ENCODE measurements at places on chromosomes 1 and 21.

DNA sequence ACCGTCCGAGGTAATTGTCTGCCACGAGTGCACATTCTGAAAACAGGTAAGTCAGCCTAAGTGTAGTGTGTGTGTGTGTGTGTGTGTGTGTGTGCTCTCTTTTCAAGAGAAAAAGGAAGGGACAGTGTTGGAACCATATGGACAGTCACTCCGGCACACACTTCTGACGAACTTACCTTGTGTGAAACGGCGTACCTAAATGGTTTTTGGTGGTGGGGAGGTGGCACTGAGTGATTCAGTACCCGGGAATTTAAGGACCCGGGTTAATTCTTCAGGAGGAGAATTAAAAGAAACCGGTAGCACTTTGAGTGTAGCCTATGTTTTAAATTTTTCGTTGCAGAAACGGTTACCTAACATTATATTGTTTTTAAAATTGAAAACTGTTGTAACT lies 286 bp downstream of the ODR4 start:
- DNase-seq: no peak

DNA sequence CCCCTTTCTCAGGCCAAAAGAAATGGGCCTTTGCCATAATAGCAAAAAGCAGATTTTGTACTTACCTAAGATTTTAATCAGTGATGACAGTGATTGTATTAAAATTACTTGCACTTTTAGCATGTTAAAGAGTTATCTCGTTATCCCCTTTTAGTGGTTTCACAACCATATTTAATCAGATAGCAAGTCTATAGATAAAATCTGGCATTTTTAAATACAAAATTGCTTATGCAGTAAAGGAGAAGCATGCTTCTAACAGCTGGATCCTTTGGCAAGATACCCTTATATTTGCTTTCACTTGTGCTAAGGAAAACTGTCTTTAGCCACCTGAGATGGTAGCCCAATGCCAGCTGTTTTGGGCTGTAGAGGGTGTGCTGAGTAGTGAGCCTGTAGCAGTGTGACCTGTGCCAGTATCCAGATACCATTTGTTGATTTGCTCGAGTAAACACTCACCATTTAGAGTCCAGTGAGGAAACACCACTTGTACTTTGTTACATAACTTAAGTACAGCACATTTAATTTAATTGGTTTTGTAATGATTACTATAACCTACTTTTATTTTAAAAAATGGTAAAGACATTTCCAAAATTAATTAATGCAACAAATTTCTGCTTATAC lies 314.4 kb upstream of the ZP4 start:
- DNase-seq: no peak

DNA sequence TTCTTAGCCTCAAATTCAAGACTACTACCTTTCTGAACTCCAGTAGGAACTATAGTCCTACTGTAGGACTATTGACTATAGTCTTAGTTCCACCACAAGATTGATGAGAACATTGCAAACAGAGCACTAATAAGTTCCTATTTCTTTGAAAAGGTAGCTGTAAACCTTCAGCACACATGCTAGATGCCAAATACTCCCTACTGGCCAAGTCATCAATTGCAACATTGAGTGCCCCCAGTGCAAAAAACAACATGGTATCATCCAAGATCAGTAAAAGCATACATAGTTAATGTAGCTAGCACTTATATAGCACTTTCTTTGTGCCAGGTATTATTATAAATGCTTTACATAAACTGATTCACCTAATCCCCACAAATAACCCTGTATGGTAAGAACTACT lies 99.8 kb downstream of the MRPL39 start:
- no peak for DNase-seq

- no peak for DNase-seq
Measured at GRCh38 chr1:35884934-35885333, 1.9 kb downstream of the AGO1 start.

DNA sequence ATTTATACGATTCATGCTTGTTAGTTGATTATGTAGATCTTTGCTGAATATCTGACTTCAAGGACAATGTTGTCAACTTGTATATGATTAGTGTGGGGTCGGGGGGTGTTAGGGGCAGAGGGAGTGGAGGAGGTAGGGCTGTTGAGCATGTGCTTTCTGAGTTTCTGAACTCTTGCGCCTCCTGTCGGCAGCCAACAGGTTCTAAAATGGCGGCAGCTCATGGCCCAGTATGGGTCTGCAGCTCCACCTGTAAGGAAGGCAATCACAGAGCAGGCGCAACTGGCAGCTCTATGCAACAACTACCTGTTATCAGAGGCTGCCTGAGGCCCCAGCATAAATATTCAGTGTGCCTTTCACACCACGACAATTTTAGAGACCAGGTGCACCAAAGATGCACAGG lies 205.8 kb upstream of the PLXNA2 start:
- DNase-seq: no peak

DNA sequence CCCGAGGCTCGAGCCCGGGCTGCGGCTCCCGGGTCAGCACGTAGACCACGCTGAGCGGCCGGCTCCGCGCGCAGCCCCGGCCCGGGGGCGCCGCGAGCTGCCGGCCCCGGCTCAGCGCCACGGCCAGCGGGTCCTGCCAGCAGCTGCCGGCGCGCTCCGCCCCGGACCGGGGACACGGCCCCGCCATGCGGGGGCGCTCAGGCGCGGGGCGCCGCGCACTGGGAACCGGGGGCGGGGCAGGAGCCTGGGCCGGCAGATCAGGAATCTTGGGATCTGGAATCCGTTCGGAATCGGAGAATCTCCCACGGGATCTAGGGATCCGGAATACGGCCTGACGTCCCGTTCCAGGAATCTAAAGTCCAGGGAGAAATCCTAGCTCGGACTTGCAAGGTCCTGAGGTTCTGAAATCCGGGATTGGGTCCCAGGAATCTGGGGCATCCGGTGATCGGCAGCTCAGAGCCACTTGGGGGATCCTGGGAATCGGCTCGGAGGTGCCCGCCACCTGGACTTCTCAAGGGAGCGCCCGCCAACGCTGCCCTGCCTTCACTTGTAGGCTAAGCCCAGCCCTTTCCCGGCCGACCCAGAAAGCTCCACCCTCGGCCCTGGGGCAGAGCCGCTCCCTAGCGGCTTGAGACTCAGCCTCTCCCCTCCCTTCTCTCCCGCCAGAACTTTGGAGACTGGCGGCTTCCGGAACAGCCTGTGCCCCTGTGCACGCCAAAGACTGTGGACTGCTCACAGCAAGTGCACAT lies at the start of gene MAP3K6:
Gene MAP3K6, minus strand, starts transcription at position 551 of the 749 bp plus-strand sequence. Its CDS starts 364 bp downstream, at position 187.
- DNase-seq: peak; percentile 90

DNA sequence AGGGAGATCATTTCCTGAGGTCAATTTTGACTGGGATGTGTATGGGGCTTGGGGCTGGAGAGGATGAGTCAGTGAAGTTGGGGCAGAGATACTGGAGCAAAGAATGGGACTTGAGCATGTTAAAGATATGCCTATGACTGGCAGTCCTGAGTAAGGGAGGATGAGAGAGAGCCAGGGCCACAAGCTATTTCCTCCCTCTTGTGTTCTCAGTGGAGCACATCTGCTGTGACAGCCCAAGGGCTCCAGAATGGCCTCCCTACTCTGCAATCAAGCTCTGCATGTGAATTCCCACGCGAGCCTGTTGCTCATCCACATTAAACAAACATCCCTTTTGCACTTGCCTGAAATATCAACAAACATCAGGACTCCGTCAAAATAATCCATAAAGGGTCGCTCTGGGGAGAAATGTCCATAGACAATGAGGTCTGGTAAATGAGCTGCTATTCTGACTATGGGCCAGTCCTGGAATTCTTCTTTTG lies 9.2 kb downstream of the ADCY10 start:
- no peak for DNase-seq

DNA sequence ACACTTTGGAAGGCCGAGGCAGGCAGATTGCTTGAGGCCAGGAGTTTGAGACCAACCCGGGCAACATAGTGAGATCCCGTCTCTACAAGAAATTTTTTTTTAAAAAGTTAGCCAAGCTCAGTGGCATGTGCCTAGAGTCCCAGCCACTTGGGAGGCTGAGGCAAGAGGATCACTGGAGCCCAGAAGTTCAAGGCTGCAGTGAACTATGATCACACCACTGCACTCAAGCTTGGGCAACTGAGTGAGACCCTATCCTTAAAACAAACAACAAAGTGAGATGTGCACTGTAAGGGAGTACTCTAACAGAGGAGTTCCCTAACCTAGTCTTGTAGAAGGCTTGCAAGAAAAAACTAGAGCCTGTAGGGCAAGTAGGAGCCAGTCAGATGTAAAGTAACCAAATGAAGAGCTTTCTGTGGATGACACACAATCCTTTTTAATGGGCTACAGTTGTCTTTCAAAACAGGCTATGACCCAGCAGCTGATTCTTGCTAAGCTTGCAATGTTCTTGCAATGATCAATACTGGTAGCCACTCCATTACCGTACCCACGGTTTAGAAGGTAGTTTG lies 38.0 kb upstream of the SRP9 start:
- DNase-seq: no peak

GRCh38 chr1:16173447-16174260 lies 17.8 kb upstream of the EPHA2 start:
- DNase-seq: no peak

DNA sequence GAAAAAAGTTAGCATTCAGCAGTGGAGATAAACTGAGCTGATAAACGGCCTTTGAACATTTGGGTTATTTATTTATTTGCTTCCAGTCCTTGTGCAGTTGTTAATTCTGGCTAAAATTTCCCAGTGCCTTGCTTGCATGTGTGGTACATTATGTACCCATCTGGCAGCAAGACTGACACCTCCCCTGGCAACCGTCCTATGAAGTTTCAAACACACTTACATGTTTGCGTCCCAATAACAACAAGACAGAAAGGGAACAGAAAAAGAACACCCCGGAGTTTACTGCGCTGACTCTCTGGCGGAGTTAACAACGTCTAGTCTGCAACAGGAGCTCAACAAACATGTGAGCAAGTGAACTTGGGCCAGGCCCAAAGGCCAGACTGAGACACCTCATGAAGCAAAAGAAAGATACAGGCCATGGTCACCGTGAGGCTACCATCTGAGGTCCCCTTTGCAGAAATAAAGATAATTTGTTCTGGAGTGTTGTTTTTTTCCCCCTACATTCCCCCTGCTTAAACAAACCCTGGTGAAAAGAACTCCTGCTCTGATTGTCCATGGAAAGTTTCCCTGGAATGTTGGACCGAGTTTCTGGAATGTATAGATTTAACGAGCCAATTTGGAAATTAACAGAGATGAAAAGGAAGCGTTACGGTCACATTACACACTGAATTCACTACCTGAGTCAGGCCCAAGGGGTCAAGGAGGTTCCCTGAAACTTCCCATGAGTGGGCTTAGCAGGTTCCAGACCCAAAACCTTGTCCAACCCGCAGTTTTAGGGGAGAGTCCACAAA lies 33.4 kb downstream of the TRABD2B start:
- DNase-seq: no peak

DNA sequence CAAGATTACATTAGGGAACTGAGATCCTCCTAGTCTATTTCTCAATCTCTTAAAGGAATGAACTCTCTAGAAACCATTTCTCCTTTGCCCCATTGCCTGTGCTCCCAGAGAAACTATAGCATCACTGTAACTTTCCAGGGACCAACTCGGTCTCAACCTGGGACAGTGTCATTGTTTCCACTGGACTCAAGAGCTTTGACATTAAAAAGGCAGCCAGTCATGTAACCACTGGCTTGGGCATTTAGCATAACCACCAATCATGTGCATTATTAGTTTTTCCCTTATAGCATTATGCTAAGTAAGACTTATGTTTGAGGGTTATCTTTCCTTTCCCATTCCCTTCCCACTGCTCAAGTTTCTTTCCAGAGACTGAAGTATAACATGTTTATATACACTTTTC lies 18.2 kb downstream of the TEX38 start:
- DNase-seq: no peak

DNA sequence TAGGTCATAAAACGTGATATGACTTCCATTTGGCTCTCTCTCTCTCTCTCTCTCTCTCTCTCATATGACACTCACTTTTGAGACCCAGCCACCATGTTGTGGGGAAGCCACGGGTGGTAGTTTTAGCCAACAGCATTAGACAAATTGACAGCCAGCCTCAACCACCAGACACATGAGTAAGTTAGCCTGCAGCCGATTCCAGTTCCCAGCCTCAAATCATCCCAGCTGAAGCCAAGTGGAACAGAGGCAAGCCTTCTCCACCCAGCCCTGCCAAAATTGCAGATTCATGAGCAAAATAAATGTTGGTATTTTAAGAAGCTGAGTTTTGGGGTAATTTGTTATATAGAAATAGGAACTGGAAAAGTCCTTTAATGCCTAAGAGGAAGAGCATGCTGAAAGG lies 98.0 kb upstream of the DNAH14 start:
- DNase-seq: no peak

DNA sequence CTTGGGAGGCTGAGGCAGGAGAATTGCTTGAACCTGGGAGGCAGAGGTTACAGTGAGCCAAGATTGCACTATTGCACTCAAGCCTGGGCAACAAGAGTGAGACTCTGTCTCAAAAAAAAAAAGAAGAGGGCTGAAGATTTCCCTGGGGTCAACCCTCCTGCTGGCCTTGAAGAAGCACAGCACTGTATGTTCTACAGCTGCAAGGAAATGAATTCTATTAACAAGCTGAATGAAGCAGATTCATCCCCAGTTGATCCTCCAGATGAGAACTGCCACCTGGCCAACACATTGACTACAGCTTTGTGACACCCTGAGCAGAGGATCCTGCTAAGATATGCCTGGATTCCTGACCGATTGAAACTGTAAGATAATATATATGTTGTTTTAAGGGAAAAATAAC lies 129.5 kb downstream of the ADSS2 start:
- DNase-seq: no peak

DNA sequence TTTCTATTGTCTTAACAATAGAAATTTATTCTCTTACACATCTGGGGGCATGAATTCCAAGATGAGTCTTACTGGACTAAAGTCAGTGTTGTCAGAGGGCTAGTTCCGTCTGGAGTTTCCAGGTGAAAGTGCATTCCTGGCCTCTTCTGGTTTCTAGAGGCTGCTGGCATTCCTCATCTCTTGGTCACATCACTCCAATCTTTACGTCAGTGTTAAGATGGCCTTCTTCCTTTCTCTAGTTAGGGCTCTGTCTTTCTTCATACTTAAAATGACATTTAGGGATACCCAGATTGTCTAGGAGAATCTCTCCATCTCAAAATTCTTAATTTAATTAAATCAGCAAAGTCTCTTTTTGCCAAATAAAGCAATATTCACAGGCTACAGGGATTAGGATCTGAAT lies 13.3 kb upstream of the PDC start:
- DNase-seq: no peak

DNA sequence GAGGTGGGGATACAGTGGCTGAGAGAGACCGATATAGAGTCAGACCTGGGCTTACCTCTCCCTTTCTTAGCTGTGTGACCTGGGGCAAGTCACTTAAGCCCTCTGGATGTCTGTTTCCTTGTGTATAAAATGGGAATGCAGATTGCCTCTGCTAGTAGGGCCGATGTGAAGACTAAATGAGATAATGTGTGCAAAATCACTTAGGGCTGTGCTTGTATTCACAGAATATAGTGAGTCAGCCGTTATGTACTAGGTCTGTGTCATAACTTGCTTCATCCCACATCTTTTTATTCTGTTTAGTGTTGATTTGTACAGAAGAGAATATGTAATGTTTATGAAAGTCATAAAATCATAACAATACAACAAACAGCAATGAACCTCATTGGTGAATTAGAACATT lies 56.0 kb downstream of the PTPRU start:
- no peak for DNase-seq

DNA sequence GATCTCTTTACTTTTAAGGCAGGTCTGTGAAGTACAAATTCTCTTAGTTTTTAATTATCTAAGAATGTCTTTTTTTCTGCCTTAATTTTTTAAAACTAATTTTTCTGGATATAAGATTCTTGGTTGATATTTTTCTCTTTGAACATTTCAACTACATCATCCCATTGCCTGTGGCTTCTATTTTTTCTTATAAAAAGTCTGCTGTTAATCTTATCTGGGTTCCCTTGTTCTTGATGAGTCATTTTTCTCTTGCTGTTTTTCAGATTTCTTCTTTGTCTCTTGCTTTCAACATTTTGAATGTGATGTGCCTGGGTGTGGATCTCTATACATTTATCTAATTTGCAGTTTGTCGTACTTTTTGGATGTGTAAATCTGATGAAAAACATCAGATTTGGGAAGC lies 525.2 kb upstream of the PBX1 start:
- DNase-seq: no peak
